Neural progenitor cell (in vitro differentiated cells): ENCODE measurements at places on chromosomes 1 and 21.

DNA sequence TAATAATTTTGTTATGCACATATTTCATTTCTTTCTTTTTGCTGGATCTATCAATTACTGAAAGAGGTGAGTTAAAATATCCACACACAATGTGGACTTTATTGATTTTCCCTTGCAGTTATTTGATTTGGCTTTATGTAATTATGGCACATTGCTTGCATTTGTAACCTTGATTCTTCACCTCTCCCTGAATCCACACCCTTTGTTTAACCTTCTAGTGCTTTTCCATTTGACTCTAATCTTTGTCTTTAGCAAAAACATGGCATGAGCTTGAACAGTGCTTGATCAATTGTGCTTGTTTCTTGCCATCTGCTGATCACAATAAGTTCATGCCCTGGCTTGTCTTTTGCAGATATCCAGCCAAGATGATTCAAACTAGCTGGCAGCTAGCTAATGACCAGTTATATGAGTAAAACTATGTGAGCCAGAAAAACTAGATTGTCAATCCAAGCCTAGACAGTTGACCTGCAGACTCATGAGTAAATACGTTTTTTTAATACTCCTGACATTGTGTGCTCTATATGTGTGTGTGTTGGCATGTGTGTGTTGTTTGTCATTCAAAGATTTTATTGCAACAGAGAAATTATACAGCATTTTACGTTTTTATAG is 899.2 kb downstream of the NCAM2 start:
- no peak for DNase-seq

DNA sequence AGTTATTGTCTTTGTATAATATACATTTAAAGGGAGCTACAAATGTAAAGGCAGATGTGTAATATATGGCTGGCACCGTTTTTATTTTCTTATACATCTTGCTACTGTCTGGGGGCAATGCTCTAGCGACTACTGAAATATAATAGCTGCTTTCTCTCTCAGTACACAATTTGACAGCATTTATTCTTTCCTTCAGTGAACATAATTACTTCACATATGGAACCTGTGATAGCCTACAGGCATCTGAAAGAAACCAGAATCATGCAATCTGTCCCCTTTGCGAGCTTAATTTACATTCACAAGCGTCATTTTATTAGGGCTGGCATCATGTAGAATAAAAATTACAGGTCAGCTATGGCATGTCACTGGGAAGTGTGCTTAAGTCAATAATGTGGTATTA is 557.5 kb upstream of the PTBP2 start:
- no peak for DNase-seq

GRCh38 chr1:54094001-54094729 is 40.8 kb downstream of the TCEANC2 start:
- DNase-seq, result no peak

DNA sequence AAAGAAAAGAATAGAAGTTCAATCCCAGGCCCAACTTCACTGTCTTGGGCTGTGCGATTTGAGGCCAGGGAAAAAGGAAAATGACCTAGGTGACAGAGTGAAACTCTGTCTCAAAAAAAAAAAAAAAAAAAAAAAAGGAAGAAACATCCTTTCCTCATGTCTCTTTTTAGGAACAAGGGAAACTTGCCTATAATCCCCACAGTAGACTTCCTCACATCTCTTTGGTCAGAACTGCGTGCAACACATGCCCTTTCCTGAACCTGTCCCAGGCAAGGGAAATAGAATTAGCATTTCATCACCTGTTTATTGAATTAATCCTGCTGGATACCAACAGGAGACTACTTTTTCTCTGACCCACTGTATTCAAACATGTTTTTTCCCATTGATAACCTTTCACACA is 2.3 kb downstream of the DCST1 start:
- DNase-seq, result no peak

DNA sequence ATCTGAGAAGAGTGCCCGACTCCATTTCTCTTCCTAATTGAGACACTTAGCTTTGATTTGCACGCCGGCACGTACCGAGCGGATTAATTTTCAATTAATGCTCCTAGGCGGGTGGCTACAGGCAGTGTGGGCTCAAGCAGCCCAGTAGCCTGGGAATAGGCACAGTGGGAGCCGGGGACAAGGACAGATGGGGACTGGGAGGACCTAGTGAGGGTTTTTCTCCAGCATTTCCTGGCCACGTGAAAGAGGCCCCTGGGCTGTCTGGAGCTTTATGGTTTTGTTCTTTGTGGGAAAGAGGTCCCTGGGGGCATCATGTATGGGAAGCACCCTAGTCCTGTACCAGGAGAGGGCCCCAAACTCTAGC is 78.6 kb upstream of the CSF3R start:
- no peak for DNase-seq

- no peak for DNase-seq
Observed at GRCh38 chr1:48930011-48930410, 153.3 kb upstream of the BEND5 start.
